Mucosa of descending colon (tissue), 3 donors: ENCODE measurements at places on chromosomes 7 and 10.

DNA sequence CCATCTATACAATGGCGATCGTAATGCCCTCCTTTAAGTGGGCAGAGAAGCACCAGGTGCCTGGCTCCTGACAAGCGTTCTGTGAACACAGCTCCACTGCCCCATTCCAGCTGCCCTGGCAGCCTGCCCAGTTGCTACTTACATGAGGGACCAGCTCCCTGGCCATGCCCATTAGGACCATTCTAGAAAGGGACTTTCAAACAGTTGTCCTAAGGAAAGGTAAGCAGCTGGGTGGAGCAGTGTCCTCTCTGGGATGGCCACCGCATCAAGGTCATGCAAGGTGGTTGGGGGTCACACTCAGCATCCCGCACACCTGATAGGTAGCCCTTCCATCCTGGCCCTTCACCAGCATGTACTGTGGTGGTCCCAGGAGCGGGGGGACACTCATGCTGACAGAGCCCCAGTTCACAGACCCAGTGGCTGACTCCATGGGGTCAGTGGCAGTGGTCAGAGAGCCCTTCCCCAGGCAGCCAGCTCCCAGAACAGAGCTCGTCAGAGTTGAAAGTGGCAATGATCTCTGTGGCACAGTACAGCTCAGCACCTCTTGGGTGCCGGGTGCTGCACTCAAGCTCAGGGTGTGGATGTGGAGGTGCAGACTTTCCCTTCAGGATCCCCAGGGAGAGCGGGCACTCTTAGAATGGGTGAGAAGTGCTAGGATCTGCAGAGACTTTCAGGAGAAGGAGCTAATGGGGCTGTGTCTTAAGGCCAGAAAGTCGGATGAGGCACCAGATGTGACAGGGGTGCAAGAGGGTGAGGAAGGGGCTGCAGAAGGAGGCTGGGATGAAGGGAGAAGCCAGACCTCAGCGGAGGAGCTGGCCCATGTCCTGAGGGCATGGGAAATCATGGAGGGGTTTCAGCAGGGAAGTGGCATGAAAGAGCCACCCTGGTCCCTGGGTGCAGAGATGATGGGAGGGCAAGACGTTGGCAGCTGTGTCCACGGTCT lies 10.9 kb downstream of the MMRN2 start:
- DNase-seq, result no peak

DNA sequence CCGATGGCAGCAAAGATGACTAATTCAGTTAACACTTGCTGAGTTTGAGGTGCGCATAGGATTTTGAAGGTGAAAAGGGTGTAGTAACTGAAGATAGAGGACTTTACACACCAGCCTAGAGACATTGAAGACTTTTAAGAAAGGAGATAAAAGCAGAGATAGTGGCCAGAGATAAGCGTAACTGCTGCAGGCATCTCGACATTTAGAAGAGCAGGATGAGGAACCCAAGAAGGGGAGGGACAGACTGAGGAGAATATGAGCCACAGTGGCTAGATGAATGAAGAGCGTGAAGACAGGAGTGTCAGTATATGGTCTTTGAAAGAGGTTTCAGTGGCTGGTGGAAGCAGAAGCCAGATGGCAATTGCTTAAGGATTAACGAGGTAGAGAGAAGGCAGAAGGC lies 71.6 kb downstream of the CELF2 start:
- DNase-seq, result no peak

DNA sequence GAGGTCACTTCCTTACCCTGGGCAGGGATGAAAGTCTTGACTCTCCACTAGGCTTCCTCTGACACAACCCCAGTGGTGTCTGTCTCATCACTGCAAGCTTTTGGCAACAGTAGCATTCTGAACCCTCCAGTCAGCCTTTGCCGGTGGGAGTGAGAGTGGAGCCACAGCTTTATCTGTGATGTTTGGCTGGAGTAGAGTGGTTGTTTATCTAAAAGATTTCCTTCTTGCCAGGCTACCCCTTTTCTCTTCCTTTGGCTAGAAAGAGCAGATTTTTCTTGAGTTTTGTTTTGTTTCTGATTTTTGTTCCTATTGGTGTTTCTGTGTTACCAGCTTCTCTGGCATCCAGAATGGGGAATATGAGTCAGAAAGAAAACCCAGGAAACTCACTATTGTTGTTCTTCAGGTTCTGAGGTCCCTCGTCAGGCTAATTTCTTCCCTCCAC lies 98.9 kb upstream of the KIF5B start:
- DNase-seq, result no peak

- DNase-seq, result peak; percentile 85
Observed at GRCh38 chr7:77482015-77482414, 55.1 kb upstream of the PTPN12 start.

GRCh38 chr7:140696024-140696679 lies 356 bp upstream of the NDUFB2 start:
- peak; percentile 97 for DNase-seq

DNA sequence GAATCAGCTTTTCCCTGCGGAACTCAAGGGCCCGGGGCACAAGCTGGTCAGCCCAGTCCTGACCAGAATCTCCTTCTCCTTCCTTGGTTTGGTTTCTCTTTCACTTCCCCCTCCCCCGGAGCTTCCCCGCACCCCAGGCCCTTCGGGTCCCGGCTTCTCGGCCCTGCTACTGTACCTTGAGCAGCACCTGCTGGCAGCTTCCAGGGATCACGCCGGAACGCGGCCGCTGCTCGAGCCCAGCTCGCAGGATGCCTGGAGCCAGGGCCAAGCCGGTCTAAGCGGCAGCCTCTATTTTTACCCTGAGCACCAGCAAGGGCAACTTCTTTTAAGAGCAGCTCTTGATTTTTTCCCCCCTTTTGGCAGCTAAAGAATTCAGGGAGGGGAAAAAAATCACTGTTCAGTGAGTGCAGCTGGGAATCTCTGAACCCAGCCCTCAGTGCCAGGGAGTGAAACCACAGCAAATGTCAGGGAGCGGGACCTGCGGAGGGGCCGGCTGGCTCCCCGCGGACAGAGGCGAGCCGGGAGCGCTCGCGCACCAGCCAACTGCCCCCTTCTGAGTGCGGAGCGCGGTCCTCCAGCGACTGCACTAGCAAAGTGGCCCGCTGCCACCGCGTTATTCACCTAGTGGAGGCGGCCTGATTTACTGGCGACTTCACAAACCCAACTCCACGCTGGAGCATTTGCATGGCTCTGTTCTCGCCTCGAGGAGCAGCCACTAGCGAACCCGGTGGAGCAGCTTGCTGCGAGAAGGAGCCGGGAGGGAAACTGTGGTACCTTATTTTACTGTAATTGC lies 2.4 kb upstream of the INHBA start:
- peak; percentile 93 for DNase-seq

- DNase-seq, result no peak
Observed at GRCh38 chr10:6091630-6092029, 2.8 kb downstream of the RBM17 start.

DNA sequence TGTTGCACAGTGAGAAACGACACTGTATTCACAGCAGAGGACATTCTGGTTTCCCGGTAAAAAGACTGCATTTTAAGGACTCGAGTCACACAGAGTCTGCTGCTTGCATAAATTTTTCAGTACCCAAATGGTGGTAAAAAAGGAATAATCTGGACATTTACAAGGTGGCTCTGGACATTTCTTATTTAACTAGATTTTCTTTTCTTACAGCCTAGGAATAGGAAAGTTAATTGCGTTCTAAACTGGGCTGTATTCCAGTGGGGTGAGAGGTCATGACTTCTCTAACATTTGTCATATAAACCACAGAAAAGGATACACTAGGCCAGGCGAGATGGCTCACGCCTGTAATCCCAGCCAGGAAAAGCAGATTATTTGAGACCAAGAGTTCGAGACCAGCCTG lies 237.5 kb upstream of the KLF6 start:
- DNase-seq, result no peak

DNA sequence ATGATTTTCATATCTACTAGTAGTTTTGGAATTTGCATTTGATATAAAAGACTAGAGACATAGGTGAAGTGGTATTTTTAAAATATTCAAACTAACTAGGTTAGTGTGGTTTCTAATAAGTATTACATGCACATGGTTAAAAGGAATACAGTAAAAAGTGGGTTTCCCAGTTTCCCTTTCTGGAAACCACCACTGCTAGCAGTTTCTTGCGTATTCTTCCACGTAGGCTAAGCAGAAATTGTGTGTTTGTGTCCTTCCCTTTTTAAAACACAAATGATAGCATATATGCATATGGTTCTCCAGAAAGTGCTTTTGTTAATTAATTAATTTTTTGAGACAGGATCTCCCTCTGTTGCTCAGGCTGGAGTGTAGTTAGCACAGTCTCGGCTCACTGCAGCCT lies 15.4 kb downstream of the NRF1 start:
- DNase-seq, result no peak
